NCI-H2171 treated with DMSO at 0.1 percent for 48 hours (cell line): ENCODE measurements at places on chromosomes 2 and 18.

DNA sequence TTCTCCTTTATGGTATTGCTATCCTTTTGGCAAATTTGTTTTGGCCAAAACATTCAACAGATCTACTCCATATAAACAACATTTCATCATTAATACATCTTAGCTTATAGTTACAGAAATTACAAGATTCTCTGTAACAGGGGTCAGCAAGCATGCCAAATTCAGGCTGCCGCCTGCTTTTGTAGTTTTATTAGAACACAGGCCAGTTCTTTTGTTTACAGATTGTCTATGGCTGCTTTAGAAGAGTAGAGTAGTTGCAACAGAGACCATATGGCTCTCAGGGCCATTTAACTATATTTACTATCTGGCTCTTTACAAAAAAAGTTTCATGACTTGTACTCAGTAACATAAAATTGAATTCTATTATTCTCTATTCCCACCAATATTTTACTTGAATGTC is 53.9 kb downstream of the LNPK start:
- DNase-seq = no peak

- DNase-seq = no peak
Measured at GRCh38 chr2:237427769-237428506, 14.0 kb upstream of the COL6A3 start.

DNA sequence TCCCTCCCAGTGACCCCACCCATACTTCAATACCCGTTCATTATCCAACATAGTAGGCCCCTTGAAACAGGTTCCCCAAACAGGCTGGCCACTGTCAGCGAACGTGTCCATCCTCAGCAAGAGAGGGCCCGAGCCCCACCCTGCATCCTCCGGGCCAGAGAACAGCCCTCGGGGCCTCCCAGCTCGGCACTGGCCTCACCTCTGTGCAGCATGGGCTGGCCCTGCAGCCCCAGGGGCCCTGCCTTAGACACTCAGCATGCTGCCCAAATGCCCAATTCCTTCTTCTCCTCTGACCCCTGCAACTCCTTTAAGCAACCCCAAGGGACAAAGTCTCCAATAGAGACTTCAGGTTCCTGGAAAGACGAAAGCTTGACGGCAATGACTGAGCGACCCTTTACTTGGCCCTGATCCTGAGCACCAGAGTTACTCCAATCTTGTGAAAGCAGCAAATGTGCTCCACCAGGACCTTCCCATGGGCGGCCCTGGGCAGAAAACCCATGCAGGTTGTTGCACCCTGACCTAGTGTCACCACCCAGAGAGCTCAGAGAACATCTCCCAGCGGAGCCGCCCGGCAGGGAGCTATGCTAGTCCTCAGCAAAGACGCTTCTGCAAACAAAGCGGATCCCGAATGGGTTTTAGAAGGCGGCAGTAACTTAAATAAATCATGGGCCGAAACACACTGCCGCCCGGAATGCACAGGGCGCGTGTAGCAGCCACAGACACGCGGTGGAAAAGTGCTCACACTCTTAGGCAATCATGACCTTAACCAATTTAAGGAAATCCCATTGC is 782 bp downstream of the COL6A3 start:
- DNase-seq = no peak

- DNase-seq = no peak
Measured at GRCh38 chr2:121298476-121298875, 13.5 kb upstream of the TFCP2L1 start.

DNA sequence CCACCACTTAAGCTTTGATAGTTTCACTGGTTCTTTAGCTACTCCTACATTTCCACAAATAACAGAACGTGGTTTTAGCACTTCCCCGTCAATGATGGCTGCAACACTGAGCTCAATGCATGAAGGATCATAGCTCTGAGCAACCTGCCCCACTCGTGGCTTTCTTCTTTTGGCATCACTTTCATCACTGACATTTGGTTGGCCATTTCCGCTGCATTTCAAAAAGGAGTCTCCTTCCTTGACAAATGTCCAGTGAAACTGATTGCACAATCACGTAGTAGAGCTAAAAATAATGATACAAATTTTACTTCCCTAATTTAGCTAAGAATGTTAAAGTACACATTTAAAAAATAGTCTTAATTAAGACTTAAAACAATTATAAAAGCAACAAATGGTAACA is 205.2 kb upstream of the HDAC4 start:
- no peak for DNase-seq

- no peak for DNase-seq
Measured at GRCh38 chr2:18763338-18763737, 174.0 kb upstream of the NT5C1B start.

GRCh38 chr18:37299471-37300304 is 265.9 kb downstream of the CELF4 start:
- DNase-seq = peak; percentile 94

- no peak for DNase-seq
Measured at GRCh38 chr18:69935319-69936190, 12.1 kb downstream of the CD226 start.

- DNase-seq = peak; percentile 83
Measured at GRCh38 chr2:15142069-15142689, 419.0 kb downstream of the NBAS start.

GRCh38 chr18:40921845-40922629 is 1033.0 kb upstream of the PIK3C3 start:
- no peak for DNase-seq

- no peak for DNase-seq
Measured at GRCh38 chr2:16890081-16890480, 224.4 kb upstream of the CYRIA start.

DNA sequence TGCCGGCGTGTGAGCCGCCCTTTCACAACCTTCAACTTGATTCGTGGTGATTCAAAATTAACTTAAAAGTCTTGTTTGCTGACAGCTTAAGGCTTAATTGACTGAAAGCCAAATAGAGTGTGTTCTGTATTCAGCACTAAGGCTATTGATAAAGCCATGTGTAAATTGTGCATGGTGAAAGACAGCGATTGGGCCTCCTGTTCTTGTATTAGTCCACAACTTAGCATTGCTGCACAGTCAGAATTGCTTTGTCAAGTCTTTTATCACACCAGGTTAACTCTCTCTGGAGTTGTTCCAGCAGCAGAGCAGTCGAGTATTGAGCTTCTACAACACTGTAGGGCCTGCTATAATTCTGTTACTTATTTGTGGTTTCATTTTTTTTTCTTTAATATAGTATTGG is 210.1 kb downstream of the WDR7 start:
- DNase-seq = no peak
